Central memory CD8-positive, alpha-beta T cell (primary cell): ENCODE measurements at places on chromosomes 3 and 15.

DNA sequence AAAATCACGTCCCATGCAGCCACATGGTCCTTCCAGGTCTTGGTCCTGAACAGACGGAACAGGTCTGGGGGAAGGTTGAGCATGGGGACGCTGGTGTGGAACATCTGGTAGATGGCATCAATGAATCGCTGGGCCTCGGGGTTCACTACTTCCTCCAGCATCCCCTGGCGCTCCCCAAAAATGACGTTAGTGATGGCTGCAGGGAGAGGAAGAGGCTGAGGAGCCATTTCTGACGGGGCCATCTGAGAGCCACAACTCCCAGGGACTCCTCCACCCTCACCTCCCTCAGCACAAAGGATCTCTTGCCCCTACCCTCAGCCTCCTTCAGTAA lies 23.7 kb downstream of the CYP11A1 start:
- no peak for DNase-seq

DNA sequence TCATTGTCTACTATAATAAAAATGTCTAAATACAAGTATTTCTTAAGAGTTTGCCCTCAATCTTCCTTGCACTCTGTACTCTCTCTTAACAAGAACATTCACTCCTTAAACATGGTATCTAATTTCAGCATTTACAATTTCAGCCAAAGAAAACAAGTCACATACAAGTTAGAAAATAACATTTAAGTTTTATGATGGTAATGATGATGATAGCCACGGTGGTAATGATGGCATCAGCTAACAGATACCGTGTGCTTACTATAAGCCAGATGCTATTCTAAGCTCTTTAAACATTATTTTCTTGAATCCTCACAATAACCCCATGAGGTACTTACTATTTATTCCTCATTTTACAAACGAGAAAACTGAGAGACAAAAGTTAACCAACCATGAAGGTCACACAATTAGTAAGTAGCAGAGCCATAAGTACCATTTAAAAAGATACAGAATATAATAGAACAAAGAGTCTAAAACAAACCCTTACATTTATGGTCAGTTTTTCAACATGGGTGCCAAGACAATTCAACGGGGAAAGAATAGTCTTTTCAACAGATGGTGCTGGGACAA lies 7.4 kb downstream of the SPICE1 start:
- no peak for DNase-seq

DNA sequence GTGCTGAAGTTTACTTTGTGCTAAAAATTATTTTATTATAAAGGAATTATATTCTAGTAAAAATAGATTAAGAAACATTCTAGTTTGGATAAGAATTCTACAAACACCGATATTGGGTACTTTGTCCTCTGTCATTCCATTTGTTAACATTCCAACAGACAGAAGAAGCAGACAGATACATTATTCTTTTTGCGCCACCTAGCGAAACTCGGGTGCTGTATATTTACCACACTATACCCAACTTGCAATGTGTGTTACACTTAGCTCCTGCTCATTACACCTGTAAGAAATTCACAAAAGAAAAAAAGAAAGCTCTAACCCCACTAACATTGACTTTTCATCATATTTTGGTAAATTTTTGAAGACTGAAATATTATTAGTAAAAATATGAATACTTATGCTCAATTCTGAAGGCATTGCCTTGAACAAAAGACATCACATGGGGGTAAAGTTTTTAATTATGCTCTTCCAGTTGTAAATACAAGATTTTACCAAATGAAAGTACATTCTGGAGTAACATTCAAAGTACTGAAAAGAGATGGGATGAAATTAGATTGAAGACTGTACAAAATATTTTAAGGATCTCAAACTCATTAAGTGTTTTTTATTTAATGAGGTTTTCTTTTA lies 136.5 kb upstream of the MLF1 start:
- no peak for DNase-seq

DNA sequence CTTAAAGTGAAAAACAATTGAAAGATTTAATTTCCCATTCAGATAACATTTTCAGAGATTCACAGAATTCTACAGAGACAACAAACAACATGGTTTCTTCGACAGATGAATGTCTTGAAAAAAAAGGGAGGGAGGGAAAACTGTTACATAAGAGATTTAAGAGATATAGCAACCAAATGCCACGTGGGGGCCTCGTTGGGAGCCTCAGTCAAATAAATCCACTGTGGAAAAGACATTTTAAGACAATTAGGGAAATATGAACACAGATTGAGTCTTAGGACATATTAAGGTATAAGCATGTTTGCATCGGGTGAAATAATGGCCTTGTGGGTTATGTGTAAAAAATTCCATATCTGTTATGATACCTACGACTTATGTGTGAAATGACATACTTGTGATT lies 5.0 kb upstream of the PRRT3 start:
- DNase-seq: no peak

DNA sequence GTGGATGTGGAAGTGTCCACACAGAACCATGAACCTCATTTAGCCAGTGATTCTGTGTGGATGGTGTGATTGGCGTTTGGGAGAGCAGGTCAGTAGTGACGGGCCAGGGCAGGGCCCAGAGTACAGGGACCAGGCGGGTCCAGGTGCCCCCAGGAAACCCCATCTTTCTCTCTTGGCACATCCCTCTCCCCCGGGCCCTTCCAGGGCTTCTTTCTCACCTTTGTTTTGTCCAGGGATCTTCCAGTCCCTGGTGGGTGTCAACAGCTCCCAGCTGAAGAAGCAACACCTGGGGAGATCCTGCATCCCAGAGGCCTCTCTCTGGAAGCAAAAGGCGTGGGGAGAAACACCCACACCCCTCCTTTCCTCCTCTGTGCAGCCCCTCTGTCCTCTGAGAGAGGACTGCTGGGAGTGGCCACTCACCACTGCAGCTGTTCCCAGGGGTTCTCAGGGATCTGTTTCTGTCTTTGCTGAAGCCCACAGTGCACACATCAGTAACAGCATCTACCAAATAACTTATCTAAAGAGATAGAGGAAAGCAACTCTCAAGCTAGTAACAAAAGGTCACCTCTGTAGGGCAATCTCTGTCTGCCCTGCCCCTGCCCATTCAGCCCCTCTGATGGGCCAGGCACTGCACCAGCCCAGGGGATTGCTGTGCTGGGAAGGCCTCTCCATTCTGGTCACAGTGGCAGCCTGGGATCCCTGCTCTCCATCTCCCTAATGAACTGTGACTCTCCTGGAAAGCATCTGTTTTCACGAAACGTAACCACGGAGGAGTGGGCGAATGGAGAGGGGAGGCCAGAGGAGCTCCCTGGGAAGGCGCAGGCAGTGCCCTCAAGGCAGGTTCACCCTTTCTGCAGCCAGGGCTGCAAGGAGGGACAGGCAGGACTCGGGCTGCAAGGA lies 98.3 kb upstream of the ALDH1A3 start:
- DNase-seq: peak; percentile 5

- DNase-seq: no peak
These were observed 156.6 kb downstream of the RPLP1 start for GRCh38 chr15:69609176-69609575.

- DNase-seq: no peak
These were observed 42.7 kb upstream of the MTMR10 start for GRCh38 chr15:31034152-31034551.

- no peak for DNase-seq
These were observed 41.8 kb upstream of the CCNL1 start for GRCh38 chr3:157201648-157202278.

DNA sequence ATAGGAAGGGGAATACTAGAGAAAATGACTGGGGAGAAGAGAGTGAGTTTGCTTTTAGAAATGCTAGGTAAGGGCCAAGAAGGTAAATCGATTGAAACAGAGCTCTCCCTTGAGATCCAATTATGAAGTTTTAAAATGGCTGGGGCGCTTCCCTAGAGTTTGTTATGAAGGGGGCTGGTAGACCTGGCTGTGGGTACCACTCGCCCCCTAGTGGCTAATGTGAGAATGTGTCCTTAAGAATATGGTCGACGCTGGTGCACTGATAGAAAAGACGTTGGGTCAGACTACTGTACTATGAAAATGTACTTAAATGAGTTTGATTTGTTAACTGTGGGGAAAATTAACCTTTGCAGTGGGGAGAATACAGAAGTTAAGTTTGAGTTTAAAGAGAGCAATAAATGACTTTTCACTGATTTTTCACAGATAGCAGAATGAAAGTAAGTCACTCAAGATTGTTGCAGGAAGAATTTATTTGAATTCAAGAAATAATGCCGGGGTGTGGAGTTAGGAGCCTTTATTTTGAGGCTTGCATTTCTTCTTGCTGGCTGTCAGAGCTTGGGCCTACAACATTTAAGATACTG lies 9.2 kb downstream of the TMPRSS7 start:
- DNase-seq: no peak

DNA sequence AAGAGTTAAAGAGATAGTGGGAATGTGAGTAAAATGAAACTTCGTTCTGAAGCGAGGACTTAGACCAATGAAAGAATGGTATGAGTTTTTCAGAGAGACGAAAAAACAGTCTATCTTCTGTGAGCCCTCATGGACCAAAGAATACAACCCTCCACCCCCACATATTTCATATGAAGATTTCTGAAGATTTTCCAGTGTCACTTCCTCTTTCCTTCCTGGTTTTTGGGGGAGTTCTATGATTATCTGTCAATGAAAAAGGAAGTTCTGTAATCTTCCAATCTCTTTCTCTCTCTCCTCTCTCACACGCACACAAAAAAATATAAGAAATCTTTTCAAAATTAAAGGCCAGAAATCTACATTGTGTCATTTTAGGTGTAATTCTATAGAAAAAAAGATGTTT lies 27.7 kb downstream of the CMSS1 start:
- DNase-seq: no peak

- no peak for DNase-seq
These were observed 8.5 kb downstream of the GYG1 start for GRCh38 chr3:148999806-149000205.

DNA sequence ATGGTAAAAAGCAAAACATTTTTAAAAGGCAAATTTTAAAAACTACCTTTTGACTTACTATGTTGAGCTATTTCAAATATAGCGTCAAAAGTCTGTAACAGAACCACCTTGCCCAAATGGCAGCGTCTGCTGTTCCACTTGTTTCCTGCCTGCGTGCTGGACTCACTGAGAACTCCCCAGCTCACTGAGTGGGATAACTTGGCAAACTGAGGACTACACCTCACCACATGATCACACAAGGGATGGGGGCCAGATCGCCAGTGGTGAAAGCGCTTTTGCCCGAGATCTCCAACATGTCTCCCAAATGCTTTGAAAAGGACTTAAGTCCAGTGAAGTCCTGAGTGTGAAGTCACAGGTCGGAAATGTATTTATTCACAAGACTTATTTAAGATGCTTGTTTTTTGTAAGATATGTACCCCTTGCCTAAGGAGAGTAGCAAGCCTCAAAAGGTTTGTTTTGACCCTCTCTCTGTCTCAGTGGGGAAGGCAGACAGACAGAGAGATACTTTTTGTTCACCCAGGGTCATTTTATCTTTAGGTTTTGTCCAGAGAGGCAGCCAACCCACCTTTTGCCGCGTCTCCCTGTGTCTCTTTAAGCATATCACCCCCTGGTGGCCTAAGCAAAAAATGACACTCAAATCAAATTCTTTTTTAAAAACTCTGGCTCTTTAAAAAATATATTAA lies 192.6 kb downstream of the PDZRN3 start:
- DNase-seq: no peak

DNA sequence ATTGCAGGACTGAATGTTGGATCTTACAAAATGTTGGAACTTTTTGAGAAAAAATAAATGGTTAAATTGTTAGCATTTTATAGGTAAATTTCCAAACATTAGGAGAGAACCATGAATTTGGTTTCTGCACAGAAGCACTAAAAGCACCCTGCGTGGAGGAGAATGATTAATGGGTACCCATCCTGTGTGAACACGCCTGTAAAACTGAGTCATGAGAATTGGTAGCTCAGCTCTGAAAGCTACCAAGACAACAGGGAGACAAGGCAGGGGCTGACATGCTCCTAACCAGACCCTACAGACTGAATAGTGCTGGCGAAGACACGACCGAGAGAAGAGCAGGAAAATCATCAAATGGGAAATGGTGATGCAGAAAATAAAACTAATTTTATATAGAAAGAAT lies 32.4 kb upstream of the MTMR10 start:
- no peak for DNase-seq

DNA sequence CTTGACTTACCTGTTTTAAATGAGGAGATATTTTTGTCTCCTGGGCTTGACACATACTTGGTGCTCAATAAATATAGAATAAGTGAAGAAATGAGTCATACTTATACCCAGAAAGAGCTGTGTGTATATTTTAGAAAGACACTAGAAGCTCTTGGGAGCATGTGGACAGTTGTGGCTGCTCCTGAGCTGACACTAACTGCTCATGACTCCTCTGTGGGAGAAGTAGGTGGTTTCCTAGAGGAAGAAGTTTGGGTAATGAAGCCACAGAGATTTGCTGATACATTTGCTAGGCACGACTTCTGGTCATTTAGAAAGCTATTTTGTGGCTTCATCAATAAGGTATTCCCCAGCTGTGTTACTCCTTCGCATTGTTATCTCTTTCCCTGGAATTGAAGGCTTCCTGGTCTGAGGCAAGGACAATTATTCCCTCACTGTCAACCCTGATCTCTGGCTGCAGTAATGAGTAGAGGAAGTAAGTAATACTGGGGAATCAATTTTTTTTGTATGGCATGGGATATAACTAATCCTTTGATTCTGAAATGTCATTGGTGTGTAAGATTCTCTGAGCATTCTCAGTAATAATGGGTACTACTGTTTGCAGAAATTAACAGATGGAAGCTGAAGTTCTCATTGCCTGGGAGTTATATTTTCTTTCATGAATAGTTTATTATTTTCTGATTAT lies 79.6 kb upstream of the DCBLD2 start:
- DNase-seq: no peak

GRCh38 chr3:169218314-169218983 lies 445.1 kb downstream of the MECOM start:
- no peak for DNase-seq

GRCh38 chr15:48421362-48421761 lies 90.1 kb downstream of the DUT start:
- DNase-seq: no peak

GRCh38 chr3:185779461-185779860 lies 45.4 kb downstream of the IGF2BP2 start:
- no peak for DNase-seq

DNA sequence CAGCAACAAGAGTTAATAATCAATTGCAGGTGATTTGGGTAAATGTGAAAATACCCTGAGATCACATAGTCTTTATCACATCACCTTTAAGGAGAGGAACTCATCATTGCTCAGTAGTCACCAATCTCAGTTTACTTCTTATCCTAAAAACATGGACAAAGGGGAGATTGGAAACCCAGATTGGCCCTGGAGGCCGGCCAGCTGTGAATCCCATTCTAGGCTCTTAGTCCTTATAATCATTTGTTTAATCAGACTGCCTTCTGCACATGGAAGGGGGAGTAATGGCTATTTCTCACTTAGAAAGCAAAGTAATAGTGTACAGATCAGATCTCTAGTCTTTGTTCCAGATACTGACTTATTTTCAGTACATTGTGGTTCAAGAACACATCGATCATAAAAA lies 37.2 kb upstream of the CPB1 start:
- DNase-seq: no peak

GRCh38 chr3:6860149-6860953 lies 564 bp upstream of the GRM7 start:
- no peak for DNase-seq

DNA sequence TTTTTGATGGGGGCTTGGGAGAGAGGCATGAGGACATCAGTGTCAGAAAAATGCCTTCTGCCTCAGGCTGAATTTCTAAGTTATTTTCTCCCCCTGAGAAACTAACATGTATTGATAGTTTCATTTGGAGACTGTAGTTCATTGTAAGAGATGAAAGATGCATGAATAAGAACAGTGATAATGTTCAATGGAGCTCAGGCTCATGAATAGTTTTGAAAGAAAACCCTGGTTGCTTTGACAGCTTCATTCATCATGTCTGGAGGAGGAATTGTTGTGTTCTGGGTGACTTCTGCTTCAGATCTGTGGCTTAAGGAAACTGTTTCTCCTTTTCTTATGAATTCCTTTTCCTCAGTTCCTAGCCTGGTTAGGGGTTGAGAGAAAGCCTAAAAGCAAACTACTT lies 204.0 kb upstream of the LRRC3B start:
- DNase-seq: no peak
